ENCODE measurements at places on chromosomes 4 and X. TPM values are rescaled to one million over a fixed set of nuclear protein-coding genes. Genes with fewer than 3 reads are reported as not detected.

The NALF2 gene
- total RNA-seq = 0.26 TPM

The FGB gene
- total RNA-seq = not detected

GRCh38 chr4:53656421-53656981 is 65.2 kb upstream of the LNX1 start:
- H3K4me1 ChIP-seq = peaks cover 9% of the 10 kb centered on the region
- DNase-seq = no peak
- H3K4me3 ChIP-seq = no peak overlapping the region
- H3K27ac ChIP-seq = no peak overlapping the region
- no peaks in the 10 kb centered on the region for H3K36me3 ChIP-seq
- peaks cover 4% of the 10 kb centered on the region for H3K27me3 ChIP-seq

- H3K4me3 ChIP-seq = no peak overlapping the region
- H3K27me3 ChIP-seq = peaks cover 9% of the 10 kb centered on the region
- DNase-seq = no peak
Measured at GRCh38 chr4:10783351-10783750, 98.8 kb upstream of the CLNK start.

- no peaks in the 10 kb centered on the region for H3K27me3 ChIP-seq
- no peak for DNase-seq
Measured at GRCh38 chrX:22395372-22395771, 122.7 kb downstream of the CBLL2 start.

GRCh38 chr4:40688446-40689095 is 58.9 kb upstream of the RBM47 start:
- peak; percentile 21 for DNase-seq
- peaks cover 5% of the 10 kb centered on the region for H3K27me3 ChIP-seq
- H3K27ac ChIP-seq = peak overlapping the region; percentile 74
- H3K4me1 ChIP-seq = peaks cover 5% of the 10 kb centered on the region
- H3K36me3 ChIP-seq = no peaks in the 10 kb centered on the region

DNA sequence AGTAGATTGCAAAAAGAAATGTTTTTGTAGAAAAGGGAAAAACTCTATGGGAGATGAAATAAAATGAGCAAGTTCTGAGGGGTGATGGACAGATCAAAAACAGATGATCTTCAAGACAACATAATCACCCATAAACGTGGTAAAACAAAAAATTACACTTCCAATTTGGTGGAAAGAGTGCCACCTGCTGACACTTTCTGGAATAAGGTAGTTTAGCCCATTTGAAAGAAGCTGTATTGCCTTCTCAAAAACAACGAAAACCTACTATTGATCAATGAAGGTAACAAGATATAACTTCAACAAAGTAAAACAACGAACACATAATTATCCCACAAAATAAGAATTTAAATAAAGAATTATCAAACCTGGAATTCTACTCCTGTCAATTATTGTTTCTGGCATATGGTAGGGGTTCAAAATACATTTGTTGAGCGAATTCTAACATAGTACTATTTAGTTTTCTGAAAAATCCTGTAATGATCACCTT is 2.5 kb downstream of the COQ2 start:
- H3K27ac ChIP-seq = no peak overlapping the region
- peak; percentile 42 for DNase-seq
- no peaks in the 10 kb centered on the region for H3K27me3 ChIP-seq
- peaks cover 35% of the 10 kb centered on the region for H3K4me1 ChIP-seq
- H3K36me3 ChIP-seq = peaks cover 15% of the 10 kb centered on the region
- H3K4me3 ChIP-seq = peak overlapping the region; percentile 54

Data from activated naive CD8-positive, alpha-beta T cell treated with anti-CD3 and anti-CD28 coated beads for 36 hours (primary cell).